Stimulated activated CD4-positive, alpha-beta T cell treated with anti-CD3 and anti-CD28 coated beads, TNF-alpha, amount 100 ng/mL, for 4 hours (primary cell): ENCODE measurements at places on chromosomes 11 and 22.

DNA sequence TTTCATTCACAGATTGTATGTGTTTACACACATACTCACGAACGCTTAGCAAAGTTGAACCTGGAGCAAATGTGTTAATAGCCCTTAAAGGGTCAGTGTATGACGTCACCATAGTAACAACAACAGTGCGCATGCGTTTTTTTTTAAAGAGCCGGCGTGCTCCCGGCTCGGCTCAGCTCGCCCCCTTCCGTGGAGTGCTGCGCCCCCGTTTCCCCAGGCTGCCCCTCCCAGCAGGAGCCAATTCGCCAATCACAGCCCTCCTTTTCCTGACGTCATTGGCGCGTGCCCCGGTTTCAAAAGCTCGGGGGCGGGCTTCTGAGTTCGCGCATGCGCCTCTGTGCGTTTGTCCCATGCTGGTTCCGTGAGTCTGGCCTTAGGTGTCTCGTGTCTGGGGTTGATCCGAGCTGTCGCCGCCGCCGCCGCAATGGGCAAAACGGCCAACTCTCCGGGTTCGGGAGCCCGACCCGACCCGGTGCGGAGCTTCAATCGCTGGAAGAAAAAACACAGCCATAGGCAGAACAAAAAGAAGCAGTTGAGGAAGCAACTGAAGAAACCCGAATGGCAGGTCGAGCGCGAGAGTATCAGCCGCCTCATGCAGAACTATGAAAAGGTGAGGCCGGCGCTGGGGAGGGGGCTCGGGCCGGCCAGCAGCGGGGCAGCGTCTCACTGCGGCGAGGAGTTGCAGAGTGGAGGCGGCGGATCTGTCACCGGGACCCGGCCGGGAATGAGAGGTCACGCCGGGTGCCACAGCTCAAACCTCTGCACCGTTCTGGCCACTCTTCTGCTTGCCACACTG lies at the start of gene DDX10:
Gene DDX10 (plus strand): TSS at position 340 of the 796 bp plus-strand sequence. CDS start 85 bp downstream, at position 425.
- DNase-seq: peak; percentile 94

- peak; percentile 18 for DNase-seq
Observed at GRCh38 chr22:26756675-26757293, 99.4 kb downstream of the MIAT start.

DNA sequence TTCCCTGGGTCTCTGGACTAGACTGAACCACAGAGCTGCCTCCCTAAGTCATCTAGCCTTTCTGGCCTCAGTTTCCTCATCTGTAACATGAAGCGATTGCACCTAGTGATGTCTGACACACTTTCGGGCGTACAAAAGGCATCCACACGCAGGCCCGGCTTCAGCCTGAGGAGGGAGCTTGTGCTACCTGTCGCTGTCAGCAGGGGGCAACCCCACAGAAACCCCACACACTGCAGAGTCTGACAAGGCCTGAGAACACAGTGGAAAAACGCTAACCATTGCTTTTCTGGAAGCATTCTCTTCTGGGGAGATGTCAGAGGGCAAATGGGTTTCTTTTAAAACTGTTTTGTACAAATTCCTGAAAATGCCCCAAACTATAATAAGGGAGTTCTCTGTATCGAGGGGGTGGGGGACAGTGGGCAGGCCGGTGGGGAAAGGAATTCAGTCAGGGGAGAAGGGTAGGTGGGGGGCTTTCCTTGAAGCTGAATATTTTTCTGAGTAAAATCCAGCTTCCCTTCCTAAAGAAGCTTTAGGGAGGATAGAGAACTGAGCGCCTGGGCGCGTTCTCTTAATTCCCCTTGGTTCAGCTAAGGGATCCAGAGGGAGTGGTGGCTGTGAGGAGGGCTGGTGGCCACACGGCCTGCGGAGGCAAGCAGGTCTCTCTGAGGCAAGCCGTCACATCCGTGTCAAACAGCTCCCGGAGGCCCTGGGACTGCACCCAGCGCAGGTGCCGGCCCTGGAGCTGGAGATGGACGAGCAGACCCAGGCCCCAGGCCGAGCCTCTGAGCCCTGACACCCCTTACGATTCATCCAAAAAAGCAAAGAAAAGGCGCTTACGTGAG lies 533 bp downstream of the ELF5 start:
- peak; percentile 15 for DNase-seq

GRCh38 chr11:22957786-22958185 lies 97.5 kb upstream of the CCDC179 start:
- no peak for DNase-seq

DNA sequence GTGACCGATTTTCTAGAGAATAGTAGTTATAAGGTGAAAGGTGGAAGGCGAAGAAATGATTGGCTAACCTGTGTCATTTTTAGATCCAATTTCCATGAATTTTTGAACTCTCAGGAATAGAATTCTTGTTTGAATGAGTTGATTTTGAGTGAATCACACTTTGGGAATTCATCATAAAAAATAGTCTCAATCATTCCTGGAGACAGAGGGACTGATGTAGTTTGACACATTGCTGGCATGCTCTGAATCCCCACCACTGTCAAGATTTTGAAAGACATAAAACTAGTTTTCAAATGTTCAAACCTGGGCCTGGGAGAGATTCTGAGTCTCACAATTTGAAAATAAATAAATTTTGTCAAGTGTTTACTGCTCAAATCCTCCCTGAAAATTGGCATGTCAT lies 861.4 kb upstream of the RAG2 start:
- no peak for DNase-seq

- DNase-seq: no peak
Observed at GRCh38 chr11:72826191-72826941, 12.2 kb downstream of the ATG16L2 start.

DNA sequence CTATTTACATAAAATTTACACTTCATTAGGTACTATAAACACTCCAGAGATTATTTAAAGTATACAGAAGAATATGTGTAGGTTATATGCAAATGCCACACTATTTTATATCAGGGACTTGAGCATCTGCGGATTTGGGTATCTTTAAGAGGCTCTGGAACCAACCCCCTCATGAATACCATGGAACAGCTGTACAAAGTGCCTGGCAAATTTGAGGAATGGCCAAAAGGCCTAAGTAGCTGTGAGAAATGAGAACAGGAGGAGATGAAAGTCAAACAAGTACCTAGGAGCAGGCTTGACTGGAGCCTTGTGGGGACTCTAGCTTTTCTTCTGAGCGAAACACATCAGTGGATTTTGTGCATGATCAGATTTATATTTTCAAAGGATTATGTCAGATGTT lies 149.3 kb downstream of the RBFOX2 start:
- no peak for DNase-seq

GRCh38 chr11:9893474-9893873 lies 229.6 kb downstream of the SWAP70 start:
- no peak for DNase-seq

GRCh38 chr11:67648140-67648795 lies 2.3 kb downstream of the ACY3 start:
- no peak for DNase-seq

DNA sequence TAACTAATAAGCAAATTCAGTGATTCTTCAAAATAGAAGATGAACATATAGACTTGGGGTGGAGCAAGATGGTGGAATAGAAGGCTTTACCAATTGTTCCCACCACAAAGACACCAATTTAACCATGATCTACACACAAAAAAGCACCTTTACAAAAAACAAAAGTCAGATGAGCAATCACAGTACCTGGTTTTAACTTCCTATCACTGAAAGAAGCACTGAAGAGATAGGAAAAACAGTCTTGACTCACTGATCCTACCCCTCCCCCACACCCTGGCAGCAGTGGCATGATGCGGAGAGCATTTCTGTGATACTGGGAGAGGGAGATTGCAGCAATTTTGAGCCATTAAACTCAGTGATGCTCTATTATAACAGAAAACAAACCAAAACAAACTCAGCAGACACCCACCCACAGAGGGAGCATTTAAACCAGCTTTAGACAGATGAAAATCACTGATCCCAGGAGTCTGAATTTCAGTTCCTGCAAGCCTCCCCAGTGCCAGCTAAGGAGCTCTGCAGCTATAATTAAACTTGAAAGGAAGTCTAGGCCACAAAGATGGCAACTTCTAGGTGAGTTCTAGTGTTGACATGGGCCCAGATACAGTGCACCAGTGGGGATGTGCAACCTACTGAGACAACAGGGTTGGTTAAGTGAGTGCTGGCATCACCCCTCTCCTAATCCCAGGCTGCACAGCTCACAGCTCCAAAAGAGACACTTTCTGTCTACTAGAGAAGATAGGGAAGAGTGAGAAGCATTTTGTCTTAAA lies 161.8 kb upstream of the GRIA4 start:
- DNase-seq: no peak

DNA sequence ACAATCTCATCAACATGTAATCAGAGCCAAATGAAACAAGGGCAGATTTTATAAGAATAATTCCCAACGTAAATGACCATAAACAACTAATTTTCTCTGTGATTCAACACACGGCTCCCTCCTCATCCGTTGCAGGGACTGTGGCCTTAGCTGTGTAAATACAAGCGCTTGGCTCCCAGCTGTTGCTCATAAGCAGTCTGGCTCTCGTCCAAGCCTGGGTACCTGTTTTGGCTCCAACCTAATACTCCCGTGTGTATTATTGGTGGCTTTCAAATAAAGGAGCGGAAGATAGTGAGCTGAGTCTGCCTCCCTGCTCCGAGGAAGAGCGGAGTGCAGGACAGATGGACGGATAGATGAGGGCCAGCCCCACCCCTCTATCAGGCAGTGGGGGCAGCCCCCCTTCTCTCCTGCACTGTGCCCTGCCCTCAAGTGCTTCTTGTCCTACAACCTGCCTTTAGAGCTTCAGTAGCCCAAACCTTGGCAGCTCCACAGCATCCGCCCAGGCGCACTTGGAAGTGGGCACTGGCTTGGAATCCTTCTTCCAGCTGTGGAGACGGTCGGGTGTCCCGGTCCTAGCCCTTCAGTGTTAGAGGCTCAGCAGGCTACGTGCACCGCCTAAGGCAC lies 670.9 kb downstream of the BRD1 start:
- no peak for DNase-seq

DNA sequence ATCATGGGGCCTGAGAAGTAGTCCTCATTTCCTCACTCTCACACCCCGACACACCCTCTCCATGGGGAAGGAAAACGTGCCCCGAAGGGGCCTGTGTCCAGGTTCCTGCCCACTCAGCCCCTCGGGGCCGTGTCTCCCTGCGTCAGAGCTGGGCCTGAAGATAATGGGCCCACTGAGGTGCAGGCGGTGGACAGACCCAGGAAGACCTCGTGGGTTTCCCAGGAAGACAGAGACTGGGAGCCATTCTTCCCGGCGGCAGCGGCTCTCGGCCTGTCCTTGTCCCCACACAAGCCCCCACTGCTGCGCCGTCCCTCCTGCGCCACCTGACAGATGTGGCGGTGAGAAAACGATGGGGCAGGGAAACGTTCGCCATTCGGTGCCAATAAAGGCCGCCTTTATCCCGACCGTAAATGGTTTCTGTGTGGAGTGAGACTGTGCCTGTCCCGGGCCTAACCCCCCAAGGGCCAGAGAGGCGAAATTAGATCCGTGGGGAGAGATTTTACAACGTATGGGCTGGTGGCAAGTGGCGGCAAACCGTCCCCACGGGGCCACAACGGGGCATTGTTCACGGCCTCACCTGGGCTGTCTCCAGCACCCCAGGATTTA lies 89.0 kb downstream of the CDKN1C start:
- DNase-seq: no peak

DNA sequence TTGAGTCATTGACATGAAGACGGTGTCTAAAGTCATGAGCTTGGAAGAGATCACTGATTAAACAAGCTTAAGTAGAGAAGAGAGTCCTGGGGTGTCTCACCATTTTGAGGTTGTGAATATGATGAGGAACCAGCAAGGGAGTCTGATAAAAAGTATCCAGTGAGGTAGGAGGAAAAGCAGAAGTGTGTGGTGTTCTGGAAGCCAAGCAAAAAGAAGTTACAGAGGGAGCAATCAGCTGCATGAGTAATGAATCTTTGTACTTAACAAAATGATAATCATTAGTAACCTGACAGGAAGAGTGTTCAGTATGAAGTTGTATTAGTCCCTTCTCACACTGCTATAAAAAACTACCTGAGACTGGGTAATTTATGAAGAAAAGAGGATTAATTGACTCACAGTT lies 131.3 kb downstream of the C11orf87 start:
- DNase-seq: no peak

DNA sequence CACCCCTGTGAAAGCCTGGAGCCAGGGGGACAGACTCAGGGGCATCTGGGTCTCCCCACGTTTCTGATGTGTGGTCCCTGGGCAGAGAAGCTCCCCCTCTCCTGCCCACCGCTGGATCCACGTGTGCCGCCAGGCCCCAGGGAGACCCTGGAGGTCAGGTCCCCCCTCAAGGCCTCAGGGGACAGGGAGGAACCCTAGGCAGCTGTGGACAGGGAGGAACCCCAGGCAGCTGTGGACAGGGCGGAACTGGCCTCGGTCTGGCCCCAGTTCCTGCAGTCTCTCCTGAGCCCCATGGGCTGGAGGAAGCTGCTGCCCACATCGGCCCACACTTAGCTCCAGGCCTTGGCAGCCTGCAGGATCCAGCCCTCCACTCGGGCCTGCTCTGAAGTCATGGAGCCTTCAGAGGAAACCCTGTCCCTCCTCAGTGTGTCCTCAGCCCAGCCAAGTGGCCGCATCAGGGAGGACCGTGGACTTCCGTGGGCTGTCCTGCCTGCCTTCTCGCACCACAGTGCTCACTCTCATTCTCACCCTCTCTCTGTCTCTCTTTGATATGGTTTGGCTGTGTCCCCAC lies 127.7 kb downstream of the BRD1 start:
- DNase-seq: no peak

- DNase-seq: no peak
Observed at GRCh38 chr11:46533396-46534100, 60.3 kb downstream of the AMBRA1 start.

DNA sequence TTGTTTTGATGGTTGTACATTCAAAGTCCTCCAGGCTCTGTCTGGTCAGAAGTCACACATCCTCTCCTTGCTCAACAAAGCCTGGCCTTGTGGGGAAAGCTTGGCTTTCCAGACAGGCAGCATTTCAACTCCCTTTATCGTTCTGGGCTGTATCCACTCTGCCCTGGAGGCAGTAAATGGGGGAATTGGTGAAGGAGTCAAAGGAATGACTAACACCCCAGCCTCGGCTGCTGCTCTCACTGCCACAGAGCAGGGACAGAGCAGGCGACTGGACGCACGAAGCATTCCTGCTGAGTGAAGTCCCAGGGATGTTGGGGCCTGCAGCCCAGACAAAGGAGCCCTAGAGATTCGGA lies 52.8 kb downstream of the WNT11 start:
- no peak for DNase-seq

- DNase-seq: no peak
Observed at GRCh38 chr11:111001986-111002611, 243.4 kb upstream of the POU2AF2 start.

GRCh38 chr11:1928891-1929541 lies 9.5 kb downstream of the TNNT3 start:
- no peak for DNase-seq

- no peak for DNase-seq
Observed at GRCh38 chr11:112644410-112645131, 316.6 kb upstream of the NCAM1 start.
